ENCODE measurements at places on chromosomes 2 and 18.

- DNase-seq = no peak
Observed at GRCh38 chr2:58594175-58594574, 353.1 kb upstream of the FANCL start.

DNA sequence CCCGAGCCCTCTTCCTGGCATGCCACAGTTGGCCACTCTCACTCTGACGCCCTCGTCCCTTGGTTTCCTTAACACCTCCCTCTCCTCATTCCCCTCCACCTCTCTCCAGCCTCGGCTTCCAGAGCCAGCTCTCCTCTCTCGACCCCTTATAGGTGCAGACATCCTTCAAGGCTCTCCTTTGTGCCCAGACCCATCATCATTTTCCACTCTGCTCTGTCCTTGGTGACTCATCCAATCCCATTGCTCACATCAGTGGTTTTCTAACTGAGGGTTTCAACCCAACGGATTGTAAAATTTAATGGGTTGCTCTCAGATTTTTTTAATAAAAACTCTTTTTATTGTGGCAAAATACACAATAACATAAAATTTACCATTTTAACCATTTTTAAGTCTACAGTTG, 6.2 kb downstream of the ST8SIA5 start:
- DNase-seq = no peak

- DNase-seq = no peak
Observed at GRCh38 chr18:24189007-24189528, 50.2 kb downstream of the CABYR start.

- no peak for DNase-seq
Observed at GRCh38 chr2:17763641-17764333, 9.8 kb downstream of the GEN1 start.

DNA sequence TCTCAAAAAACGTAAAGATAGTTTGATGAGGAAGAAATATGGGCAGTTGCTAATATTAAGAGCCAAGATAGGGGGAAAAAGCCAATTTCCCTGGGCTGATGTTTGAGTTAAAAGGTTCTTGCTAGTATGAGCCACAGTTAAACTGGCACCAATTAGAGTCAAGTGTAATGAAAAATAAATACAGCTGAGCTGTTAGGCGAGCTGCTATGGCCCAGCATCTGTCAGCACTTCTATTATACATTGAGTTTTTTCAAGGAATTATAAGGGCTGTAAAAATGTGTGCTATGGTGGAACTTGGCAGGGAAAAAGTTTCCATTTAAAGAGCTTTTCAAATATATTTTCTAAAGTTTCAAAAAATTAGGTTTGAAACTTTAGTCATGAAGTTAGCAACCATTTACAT, 279.6 kb downstream of the CYRIA start:
- no peak for DNase-seq

DNA sequence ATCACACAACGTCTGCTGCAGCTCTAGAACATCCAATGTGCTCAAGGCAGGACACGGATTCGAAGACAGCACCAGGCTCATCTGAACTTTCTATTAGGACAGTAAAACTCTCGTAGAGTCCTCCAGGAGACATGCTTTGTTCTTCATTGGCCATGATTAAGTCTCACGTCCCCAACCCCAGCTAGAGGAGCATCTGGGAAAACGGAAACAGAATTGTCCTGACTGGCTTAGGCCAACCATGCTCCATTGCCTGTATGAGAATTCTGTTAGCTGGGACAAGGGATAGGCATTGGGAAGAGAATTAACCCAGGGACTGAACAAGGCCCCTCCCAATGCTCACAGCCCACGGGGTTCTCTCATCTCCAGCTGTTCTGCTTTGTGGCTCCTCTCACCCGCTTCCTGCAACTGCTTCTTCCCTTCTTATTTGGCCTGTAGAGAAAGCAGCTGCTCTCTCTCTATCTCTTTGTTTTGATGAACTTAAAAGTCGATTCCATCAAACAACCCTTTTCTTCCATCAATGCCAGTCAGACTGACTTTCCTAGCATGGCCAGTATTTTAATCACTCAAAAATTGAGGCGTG, 75.6 kb downstream of the C1QL2 start:
- DNase-seq = no peak

DNA sequence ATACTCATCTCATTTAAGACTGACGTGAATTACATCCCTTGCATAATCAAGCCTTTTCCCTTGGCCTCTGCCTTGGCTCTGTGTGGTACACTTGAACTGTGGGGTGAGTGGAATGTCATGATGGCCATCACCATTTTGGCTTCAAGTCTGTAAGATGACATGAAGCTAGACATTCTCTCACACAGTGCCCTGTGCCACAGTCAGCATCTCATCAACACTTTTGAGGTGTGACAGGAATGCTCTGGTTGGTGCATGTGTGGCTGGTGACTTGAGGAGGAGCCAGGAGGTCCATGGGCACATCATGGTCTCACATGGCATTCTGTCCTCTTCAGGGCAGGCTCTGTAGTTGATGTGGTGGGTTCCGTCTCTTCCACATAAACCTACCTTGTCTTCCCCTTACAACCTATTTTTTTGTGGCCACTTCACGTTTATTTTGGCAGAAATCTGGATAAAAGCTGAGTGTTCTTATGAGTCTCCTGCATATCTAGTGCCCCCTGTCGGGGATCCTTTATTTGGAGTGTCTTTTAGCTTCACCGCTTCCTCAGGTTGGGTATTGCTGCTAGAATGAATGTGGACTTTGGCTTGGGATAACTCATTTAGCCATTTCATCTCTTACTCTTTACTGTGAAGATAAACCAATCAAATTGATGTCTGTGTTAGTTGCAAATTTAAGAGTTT, 28.1 kb downstream of the MAP4K4 start:
- DNase-seq = no peak

DNA sequence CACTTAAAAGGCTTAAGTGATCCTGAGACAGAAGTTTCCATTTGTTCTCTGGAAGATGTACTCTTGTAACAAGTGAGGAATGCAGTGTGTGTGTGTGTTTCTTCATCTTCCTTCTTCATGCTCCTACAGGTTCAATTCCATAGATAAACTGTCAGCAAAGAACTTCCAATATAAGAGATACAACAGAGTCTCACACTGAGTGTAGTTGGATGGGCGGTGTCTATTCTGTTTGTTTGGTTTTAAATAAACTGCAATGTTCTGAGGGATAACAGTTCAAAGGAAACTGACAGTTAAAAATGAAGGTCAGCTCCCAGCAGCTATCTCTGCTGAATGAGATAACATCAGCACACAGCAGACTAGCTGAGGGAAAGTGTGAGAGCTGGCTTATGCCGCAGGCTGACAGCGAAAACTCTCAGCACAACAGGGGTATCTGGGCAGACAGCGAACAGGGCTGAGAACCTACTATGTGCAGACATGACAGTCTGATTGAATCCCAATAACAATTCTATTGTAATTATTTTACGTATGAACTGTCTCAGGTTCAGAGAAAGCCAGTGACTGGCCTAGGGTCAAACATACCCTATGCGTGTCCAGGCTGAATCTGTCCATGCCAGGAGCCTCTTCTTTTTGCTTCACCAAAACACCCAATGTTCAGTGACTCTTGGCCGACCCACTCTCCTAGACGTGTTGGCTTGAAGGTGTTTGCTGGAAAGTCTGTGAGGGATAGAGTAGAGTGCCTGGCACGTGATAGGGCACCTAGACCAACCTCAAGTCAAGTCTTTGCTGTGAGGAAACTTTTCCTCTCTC, 201.9 kb upstream of the TRIB2 start:
- DNase-seq = no peak

- DNase-seq = no peak
Observed at GRCh38 chr2:108813732-108814131, 27.2 kb downstream of the CCDC138 start.

- no peak for DNase-seq
Observed at GRCh38 chr2:34998741-34999140, 1356.8 kb upstream of the CRIM1 start.

- DNase-seq = no peak
Observed at GRCh38 chr2:35463805-35464596, 891.6 kb upstream of the CRIM1 start.

DNA sequence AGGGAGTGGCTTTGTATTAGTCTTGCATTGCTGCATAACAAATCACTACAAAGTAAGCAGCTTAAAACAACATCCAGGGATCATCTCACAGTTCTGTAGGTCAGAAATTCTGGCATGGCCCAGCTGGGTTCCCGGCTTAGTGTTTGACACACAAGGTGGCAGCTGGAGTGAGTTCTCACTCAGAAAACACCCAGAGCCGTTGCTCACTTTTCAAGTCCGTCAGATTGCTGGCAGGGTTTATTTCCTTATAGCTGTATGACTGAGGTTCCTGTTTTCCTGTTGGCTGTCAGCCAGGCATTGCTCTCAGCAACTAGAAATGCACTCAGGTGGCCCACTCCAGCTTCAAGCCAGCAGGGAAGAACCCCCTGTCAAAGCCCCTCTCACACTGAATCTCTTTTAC, 324.1 kb downstream of the CCDC178 start:
- no peak for DNase-seq

- no peak for DNase-seq
Observed at GRCh38 chr2:10191554-10191953, 69.0 kb downstream of the RRM2 start.

DNA sequence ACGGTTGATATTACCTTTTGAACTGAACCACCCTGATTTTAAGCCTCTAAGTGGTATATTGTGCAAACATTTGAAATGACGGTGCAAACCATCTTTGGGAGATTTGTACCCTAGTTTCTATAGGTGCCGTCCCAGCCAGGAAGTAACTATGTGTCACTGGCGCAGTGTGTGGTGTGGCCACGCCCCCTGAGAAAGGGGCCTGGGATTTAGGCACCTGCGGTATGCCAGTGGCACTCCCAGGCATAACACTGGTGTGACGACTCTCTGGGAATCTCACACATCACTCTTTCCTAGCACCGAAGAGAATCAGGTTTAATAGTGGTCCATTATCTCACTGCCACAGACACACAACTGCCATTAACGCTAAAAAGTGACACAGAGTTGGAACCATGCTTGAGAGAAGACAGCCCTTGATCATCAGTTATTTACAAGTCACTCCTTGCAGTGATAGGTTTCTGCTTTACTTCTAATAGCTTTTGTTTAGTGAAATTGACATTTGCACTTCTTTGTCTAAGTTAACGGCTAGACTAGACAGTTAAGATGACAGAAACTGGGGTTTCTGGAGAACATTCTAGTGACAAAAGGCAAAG, 11.1 kb downstream of the AQP4 start:
- DNase-seq = no peak

DNA sequence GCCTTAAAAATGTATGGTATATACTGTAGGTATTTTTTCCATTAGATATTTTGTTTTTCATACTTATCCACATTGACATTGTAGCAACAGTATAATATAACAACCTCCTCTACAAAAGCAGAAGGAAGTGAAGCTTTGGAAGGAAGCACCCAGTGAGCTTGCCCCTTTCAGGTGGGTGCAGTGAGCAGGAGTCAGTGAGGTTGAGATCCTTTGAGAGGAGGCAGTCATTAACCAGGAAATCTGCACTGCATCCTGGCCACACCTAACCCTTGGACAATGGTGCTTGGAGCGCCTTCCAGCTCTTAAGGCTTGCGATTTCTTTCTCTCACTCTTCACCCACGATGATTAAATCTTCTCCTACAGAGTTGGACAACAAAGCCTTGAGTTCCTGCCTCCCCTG, 13.9 kb downstream of the IL37 start:
- no peak for DNase-seq

DNA sequence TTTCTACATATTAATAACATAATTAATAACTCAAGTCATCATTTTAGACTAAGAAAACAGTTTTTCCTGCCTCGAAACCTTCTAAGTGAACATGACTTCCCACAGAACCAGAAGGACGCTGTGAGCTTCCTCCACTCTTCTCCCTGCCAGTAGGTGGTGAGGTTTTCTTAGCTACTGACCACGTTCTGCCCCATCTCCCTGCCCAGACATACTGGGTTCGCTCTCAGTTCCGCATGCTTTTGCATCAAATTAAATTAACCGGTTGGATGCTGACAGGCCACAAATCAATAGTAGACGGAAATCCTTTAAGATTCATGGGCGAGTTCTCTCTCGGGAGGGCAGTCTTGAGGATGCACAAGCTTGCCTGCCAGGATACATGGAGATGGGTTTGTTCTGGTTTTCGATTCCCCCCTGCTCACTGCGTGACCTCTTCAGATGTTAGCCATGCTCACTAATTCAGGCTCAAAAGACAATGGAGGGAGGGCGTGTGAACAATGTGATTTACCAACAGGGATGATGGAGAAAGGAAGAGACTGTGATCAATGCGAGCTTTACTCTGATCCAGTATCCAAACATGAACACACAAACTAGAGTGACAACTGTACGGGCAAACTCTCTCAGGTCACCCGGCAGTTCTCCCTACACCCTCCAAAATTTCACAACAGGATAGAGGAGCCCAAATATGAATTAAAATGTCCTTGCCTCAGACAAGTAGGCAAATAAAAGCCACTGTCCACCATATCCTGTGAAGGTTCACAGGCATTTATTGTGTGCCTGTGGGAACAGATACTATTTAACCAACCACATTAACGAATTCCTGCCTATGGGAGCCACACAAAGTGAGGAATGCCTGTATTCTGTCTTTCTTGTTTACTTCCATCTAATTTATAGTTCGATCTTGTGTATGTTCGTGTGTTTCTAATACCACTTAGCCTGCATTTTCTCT, 375.7 kb downstream of the EIPR1 start:
- DNase-seq = no peak

GRCh38 chr2:3745920-3746319, 42.5 kb downstream of the DCDC2C start:
- DNase-seq = no peak

GRCh38 chr2:3727397-3728045, 24.1 kb downstream of the DCDC2C start:
- no peak for DNase-seq

DNA sequence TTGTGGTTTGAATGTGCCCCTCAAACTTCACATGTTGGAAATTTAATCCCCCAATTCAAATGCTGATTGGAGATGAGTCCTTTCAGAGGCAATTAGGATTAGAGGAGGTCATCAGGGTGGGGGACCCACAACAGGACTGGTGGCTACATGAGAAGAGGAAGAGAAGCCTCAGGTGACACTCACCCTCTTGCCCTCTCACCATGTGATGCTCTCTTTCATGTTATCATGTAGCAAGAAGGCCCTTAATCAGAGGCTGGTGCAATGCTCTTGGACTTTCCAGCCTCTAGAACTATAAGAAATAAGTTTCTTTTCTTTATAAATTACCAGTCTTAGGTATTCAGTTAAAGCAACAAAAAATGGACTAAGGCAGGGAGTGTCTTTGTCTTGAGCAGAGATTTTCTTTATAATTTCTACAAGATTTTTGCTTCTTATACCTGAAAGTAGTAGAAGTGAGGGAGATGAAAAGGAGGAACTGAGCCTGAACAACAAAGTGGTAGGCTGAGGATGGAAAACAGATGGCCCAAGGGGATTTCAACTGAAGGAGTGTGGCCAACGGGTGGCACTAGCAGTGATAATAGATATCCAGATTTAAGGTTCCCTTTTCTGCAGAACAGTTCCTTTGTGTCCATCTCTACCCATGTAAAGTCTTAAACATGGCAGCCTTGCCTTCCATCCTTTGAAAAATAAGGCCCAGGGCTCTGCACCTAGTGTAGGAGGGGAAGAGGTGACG, 49.2 kb upstream of the TGIF1 start:
- no peak for DNase-seq

GRCh38 chr2:29963972-29964570, 42.7 kb upstream of the ALK start:
- DNase-seq = no peak

Data from activated T-helper 1 cell treated with Interleukin-2 at 50 U/mL for 16 hours (primary cell).